ENCODE measurements at places on chromosomes 1 and 21.
A peak's percentile ranks its signal among the peaks of the same experiment; 100 is the strongest.

DNA sequence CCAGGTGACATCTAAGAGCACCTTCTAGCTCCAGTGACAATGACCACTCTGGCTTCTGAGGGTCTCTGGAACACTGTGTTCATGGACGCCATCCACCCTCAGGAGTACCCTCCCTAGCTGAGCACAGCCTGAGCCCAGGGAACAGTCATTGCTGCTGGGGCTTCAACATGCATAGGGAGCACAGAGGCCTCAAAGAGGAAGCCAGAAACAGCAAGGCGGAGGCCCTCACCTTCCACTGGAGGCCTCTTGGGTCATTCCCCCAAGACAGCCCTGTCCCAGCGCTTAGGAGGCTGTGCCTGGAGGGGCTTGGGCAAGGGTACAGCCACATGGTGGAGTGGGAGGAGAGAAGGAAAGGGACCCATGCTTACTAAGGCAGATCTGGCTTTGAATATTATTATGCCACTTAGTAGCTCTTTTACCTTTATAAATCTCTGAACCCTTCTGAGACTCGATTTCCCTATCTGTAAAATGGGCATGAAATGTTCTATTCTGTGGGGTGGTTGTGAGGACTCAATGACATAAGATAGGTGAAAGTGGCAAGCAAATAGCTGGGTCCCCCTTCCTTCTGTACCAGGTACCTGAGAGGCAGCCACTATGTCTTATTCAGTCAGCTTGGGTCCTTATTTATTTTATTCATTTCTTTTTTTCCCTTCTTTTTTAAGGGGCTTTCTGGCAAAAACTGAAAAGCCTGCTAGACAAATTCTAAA is 32.8 kb downstream of the PTAFR start:
- no peak for DNase-seq

- no peak for DNase-seq
Observed at GRCh38 chr1:205579711-205580110, 52.1 kb downstream of the ELK4 start.

DNA sequence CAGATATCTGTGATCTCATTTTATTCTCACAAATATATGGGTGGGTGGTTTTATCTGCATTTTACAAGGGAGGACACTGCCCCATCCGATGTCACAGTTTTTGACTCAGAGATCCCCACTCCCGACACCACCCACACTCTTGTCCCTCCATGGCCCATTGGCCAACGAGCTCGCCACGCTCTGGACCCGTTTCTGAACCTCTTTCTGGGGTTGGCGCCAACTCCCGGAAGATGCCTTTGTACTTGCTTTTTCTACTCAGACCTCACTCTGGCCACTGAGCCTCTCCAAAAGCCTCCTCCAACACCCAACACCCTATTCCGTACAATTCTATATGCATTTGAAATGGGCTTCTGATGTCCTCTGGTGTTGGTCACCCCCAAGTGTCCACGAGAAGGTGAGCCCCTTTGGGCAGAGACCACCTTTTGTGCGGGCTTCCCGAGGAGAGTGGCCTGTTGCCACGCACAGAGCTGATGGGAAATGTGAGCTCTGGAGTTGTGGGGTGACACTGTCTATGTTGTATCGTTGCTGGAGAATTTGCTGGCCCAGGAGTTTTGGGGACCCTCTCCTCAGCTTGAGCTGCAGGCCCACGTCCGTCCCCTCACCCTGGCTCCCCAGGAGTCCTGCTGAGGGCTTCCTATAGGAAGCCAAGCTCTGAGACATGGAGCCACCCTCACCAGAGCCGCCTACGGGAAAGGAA is 366.9 kb upstream of the VAMP3 start:
- no peak for DNase-seq

GRCh38 chr1:2786329-2787162 is 14.9 kb downstream of the TTC34 start:
- DNase-seq, result no peak

DNA sequence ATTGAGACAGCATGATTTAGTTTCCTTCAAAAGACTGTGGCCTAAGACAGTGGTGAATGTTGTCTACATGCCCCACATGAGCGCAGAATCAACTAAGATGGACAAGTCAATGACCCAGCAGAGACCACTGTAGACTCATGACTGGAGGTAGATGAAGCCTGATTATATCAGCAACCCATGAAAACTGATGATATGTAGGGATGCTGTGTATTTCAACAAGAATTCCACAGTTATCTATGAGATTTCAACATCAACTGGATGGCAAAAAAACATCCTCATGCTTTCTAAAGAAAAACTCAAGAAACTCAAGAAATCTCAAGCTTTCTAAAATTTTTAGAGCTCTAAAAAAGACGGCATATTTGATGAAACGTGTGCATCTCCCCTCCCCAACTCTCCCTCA is 413.9 kb upstream of the LYPLAL1 start:
- no peak for DNase-seq

DNA sequence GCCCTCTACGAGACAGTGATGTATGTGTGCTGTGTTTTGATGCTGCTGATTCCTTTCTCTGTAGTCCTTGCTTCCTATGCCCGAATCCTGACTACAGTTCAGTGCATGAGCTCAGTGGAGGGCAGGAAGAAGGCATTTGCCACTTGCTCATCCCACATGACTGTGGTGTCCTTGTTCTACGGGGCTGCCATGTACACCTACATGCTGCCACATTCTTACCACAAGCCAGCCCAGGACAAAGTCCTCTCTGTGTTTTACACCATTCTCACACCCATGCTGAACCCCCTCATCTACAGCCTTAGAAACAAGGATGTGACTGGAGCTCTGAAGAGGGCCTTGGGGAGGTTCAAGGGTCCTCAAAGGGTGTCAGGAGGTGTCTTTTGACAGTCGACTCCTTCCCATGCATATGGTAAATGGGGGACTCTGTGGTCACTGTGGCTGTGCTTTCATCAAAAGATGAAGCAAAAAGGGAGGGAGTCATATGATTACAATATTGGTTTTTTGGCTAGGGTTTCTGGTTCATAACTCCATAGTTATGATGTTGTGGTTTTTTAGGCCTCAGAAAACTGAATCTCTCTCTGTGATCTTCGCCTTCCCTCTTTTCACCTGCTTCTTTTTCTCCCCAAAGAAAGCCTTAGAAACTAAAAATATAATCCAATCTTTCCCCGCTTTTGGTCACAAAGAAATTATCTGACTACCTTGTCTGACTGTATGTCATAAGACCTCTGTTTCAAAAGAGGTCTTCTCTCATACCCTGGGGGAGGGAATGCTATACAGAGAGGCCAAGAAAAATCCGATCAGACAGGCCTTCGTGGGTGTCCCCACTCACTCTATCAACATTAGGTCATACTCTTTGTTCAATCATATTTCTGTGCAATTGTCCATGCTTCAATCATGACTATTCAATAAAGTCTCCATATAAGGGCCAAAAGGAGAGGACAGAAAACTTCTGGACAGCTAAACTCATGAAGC is 4.2 kb downstream of the OR2T1 start:
- no peak for DNase-seq

DNA sequence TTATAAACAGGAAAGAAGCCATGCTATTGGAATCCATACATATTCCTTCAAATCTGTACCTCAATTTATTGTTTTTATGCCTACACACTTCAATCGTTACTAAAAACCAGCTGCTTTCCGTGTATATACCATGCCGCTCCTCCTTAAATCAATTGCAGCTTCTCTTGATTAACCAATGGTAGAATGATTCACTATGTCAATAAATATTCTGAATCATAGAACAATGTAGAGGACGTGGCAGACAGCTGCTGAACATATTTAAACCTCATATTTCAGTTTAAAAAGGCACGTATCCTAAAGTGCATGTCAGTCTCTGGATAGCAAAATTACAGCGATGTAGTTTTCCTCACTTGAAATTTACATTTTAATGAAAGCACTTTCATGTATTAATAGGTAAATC is 100.4 kb downstream of the MRPL39 start:
- peak; percentile 65 for DNase-seq

DNA sequence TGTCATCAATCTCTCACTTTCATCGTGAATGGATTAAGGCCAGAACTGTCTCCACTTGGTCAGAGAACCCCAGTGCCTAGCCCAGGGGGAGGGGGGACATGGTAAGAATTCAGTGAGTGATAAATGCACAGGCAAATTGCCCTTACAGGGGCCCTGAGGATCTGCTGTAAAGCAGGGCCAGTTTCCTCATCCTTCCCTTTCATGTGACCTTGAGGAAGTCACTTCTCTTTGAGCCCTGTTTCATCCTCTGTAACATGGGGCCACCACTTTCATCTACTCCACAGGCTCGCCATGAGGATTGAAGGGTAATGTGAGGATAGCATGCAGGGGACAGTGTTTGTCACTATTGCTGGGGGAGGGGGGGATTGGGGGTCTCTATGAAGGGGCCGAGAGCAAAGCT is 28.1 kb upstream of the C1QA start:
- DNase-seq, result no peak

All from fibroblast of the conjunctiva (primary cell).